ENCODE measurements at places on chromosomes 11 and 22.

- no peak for DNase-seq
Observed at GRCh38 chr11:34642001-34642554, 21.2 kb downstream of the EHF start.

DNA sequence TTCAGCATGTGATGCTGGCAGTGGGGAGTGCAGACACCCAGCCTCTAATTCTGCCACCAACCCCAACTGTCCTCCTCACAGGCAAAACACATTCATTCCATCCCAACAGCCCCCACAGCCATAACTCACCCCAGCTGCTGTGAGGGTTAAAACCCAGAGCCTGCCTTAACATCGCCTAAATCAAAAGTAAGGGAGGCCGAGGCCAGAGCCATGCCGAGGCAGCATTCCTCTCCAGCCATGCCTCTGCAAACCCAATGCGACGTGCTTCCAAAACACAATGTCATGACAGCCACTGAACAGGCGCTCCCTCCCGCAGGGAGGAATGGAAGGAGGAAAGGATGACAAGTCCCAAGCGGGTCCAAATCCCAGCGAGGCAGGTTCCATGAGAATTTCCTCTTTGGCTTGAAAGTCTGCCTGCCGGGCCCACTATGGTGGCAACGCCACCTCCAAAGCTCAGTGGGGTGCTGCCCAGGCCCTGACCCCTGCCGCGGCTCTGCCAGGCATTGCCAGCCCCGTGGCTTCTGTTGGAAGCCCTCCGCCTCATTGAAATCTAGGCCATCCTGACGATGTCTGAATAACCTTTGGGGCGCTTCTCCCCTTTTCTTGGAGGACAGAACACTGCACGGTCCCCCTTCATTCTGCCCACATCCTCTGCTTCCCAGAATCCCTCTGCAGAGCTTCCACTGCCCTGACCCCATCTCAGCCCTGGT, 472.3 kb downstream of the BRD1 start:
- DNase-seq: no peak

GRCh38 chr11:69552951-69553350, 71.5 kb downstream of the LINC01488 start:
- DNase-seq: no peak

DNA sequence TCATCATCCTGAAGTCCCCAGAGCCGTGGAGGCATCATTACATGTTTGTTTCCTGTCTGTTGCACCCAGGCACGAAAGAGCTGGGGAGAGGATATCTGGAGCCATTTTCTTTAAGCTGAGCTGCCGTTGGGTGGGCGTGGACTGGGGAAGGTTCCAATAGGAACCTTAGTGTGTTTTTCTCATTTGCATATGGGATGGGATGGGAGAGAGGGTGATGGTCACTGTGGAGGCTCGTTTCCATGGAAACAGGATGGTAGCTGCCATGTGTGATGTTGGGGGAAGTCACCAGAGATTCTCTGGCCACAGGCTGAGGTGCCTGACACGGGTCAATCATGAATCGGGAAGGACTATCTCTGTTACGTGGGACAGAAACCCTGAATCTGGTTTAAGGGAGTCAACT, 39.7 kb downstream of the CACNA1I start:
- DNase-seq: no peak

DNA sequence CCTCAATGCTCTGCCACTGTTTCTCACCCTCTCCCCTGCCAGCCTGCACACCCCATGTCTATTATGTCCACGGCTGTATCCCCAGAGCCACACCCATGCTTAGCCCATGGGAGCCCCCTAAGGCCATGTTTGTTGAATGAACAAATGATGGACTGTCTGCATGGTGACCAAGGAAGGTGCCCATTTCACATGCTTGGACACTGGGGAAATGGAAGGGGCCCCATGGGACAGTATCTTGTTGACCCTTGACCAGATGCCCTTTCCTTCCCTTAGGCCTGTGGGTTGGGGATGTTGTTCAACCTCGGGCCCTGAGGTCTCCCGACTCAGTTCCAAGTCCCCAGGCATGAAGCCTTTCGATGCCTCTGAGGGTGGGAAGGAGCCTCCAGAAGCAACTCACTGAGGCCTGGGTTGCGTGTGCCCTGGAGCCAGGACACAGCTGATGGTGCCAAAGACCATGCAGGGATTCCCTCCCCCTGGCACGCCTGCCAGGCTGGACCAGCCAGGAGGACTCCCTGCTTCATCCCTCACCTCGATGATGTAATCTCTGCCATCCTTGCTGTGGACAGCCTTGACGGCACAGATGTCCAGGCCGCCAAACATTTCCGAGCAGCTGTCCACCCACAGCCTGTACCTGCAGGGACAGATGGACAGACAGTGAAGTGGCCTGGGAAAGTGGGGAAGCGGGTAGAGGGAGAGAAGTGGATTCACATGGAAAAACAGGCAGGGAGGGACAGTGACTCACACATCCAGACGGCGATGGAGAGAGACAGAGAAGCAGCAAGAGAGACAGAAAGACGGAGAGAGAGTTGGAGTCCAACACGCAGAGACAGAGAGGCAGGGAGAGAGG, 58.9 kb downstream of the FBXO7 start:
- DNase-seq: no peak

DNA sequence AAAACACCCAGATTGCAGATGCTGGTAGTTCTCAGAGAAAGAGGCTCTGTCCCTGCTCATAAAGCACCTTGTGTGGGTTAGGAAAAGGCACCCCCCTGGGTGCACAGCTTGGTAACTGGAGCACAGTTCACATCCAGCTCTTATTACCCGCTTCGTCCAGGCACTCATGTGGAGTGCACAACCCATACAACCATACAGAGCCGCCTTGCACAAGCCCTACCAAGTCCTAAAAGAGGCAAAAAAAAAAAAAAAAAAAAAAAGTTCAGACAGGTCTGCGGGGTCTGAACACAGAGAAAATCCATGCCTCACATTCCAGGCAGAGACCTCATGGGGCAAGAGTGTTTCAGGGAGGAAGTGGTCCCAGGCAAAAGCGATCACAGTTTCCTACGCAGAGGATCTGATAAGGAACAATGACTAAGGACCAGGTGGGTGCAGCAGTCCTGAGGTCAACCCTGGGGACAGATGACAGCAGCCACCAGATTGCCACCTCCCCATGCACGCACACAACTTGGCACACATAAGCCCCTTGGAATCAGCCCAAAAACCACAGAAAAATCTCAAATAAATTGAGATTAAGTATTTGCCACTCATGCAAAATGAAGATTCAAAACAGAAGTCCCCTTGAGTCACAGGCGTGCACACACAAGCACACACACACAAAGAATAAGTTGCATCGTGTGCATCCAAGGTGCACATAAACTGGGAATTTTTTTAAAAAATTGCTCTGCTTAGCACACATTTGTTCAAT, 12.3 kb downstream of the MB start:
- DNase-seq: no peak

- DNase-seq: no peak
Observed at GRCh38 chr11:34977089-34977912, 60.9 kb downstream of the PDHX start.

DNA sequence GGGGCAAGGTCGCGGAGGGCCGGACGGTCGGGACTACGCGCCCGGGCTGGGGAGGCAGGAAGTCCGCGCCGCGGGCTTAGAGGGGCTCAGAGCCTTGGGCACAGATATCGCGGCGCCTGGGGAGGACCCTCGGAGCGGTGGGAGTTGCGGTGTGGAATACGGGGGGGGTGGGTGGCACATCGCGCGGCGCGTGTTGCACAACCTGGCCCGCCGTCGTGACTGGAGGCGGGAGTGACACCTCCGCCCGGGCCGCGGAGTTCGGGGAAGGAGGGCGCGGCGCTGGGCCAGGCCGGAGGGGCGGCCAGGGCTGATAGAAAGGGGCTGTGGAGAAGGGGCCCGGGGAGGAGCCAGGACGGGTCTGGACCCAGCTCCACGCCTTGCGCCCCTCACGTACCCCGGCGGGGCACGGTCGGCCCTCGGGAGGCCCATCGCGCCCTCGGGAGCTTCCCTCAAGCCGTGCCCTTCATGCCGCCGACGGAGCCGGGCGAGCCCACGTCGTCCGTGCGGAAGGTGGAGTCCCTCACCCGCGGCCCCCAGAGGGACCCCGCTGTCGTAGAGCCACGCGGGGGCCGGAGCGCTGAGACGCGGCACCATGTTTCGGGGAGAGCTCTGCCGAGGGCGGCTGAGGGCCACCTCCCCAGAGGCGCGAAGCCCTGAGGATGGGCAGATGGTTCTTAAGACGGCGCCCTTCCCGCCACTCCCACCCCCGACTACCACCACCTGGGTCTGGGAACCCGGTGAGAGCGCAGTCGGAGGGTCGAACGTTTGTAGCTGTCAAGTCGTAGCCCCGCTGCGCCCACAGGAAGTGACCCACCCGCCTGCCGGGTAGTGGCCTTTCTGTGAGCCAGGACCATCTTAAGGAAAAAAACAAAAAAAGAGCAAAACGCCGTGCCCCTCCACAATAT, 729 bp downstream of the IL17RA start:
- no peak for DNase-seq

- no peak for DNase-seq
Observed at GRCh38 chr11:120819003-120819402, 204.9 kb upstream of the TBCEL start.

GRCh38 chr11:541433-541885, 4.1 kb downstream of the LRRC56 start:
- no peak for DNase-seq

DNA sequence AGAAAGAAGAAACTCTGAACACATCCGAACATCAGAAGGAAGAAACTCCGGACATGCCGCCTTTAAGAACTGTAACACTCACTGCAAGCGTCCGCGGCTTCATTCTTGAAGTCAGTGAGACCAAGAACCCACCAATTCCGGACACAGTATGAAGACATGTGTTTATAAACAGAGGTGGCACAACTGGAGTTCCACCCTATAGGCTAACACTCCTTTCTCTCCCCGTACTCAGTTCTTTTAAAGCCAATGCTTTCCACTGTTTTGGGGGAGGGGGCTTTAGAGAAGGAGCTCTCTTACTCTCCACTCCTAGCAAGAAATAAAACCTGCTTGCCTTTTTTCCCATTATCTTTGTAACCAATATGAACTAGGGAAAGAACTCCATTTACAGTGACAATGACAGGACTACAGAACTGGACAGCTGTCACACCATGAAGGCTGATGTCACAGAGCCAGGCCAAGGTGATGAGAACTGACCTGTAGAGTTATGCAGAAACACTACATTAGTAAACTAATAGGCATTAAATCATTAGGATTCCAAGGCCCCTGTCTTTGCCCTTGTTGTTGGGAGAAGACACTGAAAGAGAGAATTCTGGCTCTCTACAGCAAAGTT, 733 bp downstream of the TRIM5 start:
- no peak for DNase-seq

- DNase-seq: no peak
Observed at GRCh38 chr11:117200813-117201657, 1.9 kb downstream of the TAGLN start.

DNA sequence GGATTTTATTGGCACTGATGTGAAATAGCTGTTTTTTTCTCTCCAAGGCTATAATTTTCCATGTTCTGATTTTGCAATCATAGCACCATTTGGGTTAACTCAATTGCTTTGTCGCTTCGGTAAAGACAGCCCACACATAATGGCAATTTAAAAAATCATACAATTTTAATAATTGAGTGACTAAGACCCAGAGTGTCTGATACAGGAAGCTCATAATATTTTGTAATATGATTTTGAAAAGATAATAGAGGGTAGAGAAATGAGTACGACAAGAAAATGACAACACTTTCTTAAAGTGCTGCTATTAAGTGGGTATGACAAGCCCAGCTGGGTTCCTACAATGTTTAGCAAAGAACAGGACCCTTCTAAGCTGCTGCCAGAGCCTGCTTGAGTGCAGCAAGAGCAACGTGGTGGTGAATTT, 439.1 kb downstream of the METTL15 start:
- DNase-seq: no peak

GRCh38 chr11:128643661-128644317, 50.1 kb upstream of the FLI1 start:
- DNase-seq: no peak

GRCh38 chr11:133547808-133548494, 15.7 kb upstream of the OPCML start:
- DNase-seq: no peak

DNA sequence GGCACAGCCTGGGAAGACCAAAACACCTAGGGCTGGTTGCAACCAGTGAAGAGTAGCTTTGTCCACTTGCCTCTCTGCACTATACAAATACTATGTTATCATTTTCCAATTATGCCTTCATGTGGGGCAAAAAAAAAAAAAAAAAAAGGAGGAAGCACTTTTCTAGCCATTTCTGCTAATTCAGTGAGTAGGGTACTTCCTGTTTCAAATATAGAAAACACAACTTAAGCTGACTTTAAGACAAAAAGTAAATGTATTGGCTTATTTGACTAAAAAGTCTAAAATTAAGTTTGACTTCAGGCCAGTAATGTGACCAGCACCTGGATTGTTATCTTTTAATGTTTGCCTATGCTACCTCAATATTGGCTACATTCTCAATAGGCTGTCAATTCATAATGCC, 15.3 kb downstream of the CCDC73 start:
- no peak for DNase-seq

GRCh38 chr22:34973016-34973415, 92.9 kb upstream of the ISX start:
- DNase-seq: no peak

- DNase-seq: no peak
Observed at GRCh38 chr11:121603316-121603715, 150.5 kb upstream of the SORL1-AS1 start.

DNA sequence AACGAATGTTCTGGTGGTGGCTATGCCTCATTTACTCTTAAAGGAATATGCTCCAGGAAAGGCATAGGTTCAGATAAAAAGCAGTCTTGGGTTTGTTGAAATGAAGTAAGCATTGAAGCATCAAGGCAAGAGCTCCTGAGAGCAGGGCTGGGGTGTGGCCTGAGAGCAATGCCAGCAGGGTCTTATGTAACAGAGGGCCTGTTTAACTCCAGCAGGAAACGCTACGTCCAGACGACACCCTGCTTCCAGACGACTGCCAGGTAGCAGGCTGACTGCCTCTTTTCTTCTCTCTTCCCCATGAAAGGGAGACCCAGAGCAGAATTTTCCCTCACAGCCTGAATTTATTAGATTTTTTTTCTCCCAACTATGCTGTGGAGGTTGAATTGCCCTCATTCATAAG, 127.2 kb upstream of the SLC5A12 start:
- no peak for DNase-seq

DNA sequence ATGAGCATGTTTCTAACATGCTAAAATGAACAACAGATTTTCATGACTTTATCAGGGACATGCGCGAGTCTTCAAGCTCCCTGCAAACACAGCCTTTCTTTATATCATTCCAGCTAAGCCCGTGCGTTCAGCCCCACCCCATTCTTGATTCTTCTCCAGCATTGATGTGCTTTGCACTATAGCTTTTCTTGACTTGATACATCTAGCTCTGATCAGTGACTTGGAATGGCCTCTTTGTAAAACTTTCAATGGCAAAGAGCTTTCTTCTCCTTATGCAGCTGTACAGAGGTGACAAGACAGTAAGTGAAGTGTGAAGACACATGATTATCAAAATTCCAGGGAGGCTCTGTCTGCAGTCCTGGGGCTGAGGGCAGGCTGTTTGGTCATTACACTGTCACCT, 561.0 kb downstream of the OPCML start:
- no peak for DNase-seq

GRCh38 chr11:26931248-26931631, 62.7 kb upstream of the FIBIN start:
- no peak for DNase-seq

GRCh38 chr22:19520566-19521305, 3.5 kb downstream of the CLDN5 start:
- no peak for DNase-seq

- no peak for DNase-seq
Observed at GRCh38 chr11:126519764-126520734, 164.6 kb downstream of the ST3GAL4 start.

GRCh38 chr11:73395297-73396208, 19.4 kb downstream of the RELT start:
- DNase-seq: no peak

GRCh38 chr11:20592741-20593140, 6.7 kb upstream of the SLC6A5 start:
- no peak for DNase-seq

Data from NCI-H1092 treated with DMSO at 0.1 percent for 48 hours (cell line).